Activated CD4-positive, alpha-beta T cell treated with anti-CD3 and anti-CD28 coated beads for 1 hour (primary cell): ENCODE measurements at places on chromosomes 16 and 17.

DNA sequence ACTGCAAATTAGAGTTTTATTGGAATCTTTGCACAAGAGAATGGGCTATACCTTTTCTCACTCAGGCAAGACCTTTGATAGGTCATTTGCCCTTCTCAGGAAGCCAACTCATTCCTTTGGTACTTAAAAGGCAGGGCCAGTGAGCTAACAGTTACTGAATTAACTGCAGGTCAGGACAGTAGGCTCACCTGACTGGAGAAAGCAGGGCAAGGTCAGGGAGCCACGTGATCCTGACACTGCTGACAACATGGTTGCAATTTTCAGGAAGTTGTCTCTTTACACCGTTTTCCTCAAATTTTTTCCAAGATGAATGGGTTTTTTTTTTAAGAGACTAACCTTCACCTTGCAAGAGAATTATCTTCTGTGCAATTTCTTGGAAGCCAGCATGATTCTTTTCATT is 21.1 kb downstream of the CPSF4L start:
- DNase-seq = no peak

DNA sequence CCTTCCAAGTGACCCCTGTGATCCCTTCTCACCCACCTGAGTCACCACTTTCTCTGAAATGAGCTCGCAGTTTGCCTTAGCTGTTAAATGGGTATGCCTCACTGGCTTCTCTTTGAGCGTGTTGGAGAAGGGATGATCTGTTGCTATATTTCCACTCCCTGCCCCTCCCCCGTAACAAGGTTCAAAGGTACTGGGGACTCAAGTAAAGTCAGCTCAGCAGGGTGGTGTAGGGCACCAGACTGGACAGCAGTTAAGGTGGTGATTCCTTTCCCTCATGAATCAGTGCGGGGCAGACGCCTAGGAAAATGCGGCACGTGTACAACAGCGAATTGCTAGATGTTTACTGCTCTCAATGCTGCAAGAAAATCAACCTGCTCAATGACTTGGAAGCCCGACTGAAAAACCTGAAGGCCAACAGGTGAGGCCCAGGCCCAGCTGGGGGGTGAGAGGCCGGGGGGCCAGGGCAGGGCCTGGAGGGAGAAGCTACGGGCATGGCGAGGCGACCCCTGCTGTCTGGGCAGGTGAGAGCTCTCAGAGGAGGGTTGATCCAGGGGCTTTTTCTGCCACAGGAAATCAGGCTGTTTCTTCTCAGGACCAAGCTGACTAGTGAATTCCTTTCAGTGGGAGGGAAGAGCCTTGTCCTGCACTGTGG is 130.3 kb downstream of the RAB11FIP4 start:
- DNase-seq = no peak

- DNase-seq = no peak
Observed at GRCh38 chr17:80259457-80260068, 1.1 kb upstream of the RNF213 start.

- DNase-seq = no peak
Observed at GRCh38 chr17:34411646-34412421, 48.8 kb upstream of the CCL1 start.

- DNase-seq = no peak
Observed at GRCh38 chr17:52025236-52025635, 133.3 kb downstream of the CA10 start.

GRCh38 chr17:43399839-43400328 is 1.1 kb downstream of the ARL4D start:
- DNase-seq = no peak

- DNase-seq = no peak
Observed at GRCh38 chr16:23700509-23700908, 12.5 kb downstream of the ERN2 start.

- DNase-seq = peak; percentile 63
Observed at GRCh38 chr16:89289428-89290395, 72.2 kb downstream of the ZNF778 start.

DNA sequence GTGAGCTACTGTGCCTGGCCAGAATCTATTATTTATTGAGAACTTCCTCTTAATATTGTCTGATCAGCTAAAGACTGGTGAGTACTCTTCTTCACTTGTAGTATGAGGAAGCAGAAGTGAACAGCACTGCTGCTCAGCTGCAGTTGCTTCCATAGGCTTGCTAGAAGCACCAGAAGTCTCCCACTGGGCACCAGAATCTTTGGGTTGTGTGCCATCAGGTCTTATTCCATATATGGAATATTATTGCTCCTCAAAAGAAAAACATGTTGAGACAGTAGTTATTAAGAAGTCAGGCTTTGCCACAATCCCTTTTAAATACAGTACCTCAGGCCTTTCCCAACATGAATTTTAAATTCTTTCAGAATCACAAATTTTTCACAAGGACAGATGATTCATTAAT is 17.2 kb downstream of the SNTB2 start:
- DNase-seq = no peak
